ENCODE measurements at places on chromosomes 11 and 22.

DNA sequence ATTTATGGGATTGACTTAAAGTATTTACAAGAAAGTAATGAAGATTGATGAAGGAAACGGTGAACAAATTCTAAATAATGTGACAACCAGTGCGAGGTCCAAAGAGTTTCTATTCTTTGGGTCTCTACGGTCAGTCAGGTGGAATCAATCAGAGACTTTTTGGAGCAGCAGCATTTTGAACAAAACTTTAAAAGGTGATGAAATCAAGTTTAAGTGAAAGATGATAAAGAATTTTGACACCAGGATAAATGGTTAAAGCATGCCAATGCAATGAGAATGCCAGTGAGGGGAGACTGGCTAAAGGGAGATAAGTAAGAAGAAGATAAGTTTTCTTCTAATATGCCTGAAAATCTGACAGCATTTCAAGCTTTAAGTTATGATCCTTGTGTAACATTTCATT, 67.9 kb downstream of the DCUN1D5 start:
- no peak for DNase-seq

GRCh38 chr11:81241672-81242275, 1491.9 kb downstream of the FAM181B start:
- DNase-seq: no peak

- DNase-seq: no peak
Observed at GRCh38 chr11:128415539-128415938, 171.8 kb downstream of the ETS1 start.

- no peak for DNase-seq
Observed at GRCh38 chr11:122334546-122335339, 218.7 kb upstream of the BLID start.

DNA sequence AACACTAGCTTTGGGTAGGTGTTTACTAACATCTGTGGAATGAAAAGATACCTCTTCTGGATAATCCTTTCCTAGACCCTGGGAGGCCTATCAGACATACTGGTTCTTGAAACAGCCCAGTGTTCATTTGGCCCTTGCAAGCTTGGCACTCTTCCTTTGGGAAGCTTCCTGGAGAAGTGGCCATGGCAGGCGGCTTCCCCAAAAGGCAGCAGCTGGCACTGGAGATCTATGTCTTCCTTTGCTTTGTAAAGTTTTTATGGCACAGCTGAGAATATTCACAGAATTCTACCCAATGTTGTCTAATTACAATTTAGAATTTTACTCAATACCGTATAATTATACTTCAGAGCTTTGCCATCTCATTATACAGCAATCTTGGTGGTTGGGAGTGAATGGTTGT, 199.2 kb upstream of the C11orf87 start:
- DNase-seq: no peak

DNA sequence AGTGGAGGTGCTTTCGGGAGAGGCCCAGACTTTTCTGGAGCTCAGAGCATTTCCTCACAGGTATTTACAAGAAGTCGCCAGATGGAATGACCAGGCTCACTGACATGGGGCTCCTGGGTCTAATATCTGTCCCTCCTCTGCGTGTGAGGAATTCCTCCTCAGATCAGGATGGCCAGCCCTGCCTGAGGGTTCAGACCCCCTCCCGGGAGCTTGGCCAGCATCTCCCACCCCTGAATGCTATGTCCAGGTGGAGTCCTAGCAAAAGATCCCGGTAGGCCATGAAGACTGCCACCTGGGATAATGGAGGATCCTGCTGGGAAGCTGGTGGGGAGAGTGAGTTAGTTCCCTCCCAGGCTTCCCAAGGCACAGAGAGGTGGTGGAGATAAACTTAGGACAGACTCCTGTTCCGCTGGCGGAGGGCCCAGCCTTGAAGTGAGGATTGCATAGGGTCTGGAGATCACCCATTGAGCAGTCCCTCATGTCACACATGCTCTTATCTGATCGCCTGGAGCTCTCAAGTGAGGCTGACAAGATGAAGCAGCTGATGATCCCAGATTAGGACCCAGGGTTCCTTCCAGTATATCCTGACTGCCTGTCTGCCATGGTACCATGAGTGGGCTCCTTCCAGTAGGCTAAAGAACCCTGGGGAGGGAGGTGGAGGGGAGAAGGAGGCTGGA, 5.7 kb downstream of the OAF start:
- no peak for DNase-seq
